NCI-H1436 treated with DMSO at 0.1 percent for 48 hours (cell line): ENCODE measurements at places on chromosomes 7 and 10.
A peak's percentile ranks its signal among the peaks of the same experiment; 100 is the strongest.

DNA sequence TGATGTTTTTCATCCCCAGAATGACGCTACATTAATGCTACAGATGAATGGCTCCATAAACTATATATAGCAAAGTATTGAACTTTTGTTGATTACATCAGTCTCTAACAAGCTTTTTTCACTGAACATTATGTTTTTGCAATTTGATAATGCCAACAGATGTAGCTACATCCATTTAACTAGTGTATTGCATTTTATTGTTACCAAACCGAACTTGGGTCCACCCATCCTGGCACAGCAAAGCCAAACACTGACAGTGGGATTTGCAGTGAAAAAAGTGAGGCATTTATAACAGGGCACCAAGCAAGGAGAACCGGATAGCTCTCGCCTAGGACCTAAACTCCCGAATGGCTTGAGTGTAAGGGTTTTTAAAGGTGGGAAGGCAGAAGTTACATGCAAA lies 182.8 kb upstream of the TNS3 start:
- DNase-seq = no peak

DNA sequence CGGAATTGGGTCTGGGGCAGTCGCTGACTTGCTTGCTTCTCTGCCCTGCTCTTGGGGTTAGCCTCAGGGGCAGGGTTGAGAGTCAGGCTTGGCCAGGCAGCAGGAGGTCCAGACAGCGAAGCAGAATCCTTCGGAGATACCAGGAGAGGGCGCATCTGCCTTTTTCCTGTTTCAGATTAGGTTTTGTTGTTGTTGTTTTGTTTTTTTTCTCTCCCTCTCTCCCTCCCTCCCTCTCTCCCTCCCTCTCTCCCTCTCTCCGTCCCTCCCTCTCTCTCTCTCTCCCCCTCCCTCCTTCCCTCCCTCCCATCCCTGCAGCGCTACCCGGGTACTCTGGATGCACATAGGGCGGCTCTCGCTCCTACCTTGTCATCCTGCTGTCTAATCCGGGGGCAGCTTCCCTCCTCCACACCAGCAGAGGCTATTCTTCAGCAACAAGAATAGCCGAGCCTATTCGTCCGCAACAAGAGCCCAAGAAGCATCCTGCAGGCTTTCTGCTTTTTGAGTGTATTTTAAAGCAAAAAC lies 758 bp upstream of the OPTN start:
- DNase-seq = peak; percentile 41

DNA sequence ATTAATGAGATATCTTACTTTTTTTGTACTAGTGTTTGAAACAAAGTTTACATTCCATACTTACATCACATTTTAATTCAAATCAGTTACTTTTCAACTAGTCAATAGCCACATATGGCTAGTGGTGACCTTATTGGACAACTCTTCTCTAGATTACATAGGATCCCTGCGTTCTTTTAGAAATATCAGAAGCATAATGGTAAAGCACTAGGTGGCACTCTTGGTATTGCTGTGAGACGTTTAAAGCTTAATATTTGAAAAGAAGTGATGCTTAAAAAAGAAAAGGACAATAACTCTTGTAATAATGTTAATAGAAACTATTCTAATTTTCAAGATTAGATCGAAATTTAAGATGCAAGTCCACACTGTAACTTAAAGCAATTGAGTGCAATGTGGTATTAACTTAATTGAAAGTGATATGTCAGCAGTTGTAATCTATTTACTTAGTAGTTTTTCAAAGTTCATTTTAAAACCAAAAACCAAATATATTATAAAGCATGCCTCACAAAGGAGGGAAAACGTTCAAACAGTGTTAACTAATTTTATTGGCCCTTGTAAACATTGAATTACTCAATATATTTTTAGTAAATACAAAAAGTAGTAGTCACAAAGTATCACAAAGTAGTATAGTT lies 339.1 kb downstream of the ATRNL1 start:
- no peak for DNase-seq

DNA sequence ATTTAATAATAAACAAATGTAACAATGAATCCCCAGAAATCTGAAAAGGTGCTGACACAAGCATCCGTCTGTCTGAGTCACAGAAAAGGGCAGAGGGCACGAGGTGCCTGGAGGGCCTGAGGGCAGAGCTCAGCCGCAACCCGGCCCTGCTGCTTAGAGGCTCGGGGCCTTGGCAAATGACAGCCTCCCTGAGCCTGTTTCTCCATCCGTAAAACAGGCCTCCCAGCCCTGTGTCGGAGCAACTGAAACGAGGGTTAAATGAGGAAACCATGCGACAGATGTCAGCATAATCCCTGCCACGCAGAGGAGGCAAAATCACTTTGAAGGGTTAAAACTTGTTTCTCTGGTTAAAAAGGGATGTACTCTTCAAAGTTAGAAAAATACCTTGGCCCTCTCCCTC lies 24.9 kb downstream of the NUDT1 start:
- no peak for DNase-seq
